ENCODE measurements at places on chromosomes 13 and 19.

GRCh38 chr19:585551-586110 lies 4.0 kb upstream of the HCN2 start:
- no peak for DNase-seq

- DNase-seq = no peak
Measured at GRCh38 chr19:16325161-16325527, 518 bp downstream of the KLF2 start.

GRCh38 chr19:38684862-38685665 lies 37.6 kb downstream of the ACTN4 start:
- DNase-seq = no peak

- DNase-seq = no peak
Measured at GRCh38 chr13:37766502-37766901, 103.1 kb downstream of the TRPC4 start.

- DNase-seq = no peak
Measured at GRCh38 chr19:46111376-46111775, 13.1 kb downstream of the IGFL3 start.
